Peyer's patch (tissue), 4 donors: ENCODE measurements at places on chromosomes 1 and 21.

DNA sequence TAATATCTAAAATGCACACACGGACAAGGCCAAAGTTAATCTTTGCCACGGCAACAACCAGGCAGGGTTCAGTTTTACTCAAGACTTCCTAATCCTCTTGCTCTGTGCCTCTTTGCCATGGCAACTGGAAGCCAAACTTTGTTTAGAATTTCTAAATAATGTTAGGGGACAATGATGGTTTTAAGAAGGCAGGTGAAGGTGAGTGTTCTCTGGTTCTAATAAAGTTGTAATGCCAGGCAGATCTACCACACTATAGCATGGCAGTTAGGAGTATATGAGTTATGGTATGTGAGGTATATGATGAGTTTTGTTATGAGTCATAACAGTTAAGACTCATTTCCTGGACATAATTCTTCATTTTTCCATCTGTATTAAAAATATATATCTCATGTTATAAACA, 2.7 kb downstream of the PTPRC start:
- DNase-seq = no peak

GRCh38 chr1:219783605-219784235, 144.6 kb downstream of the SLC30A10 start:
- DNase-seq = no peak

- no peak for DNase-seq
Measured at GRCh38 chr21:26844258-26845065, 747 bp downstream of the ADAMTS1 start.

DNA sequence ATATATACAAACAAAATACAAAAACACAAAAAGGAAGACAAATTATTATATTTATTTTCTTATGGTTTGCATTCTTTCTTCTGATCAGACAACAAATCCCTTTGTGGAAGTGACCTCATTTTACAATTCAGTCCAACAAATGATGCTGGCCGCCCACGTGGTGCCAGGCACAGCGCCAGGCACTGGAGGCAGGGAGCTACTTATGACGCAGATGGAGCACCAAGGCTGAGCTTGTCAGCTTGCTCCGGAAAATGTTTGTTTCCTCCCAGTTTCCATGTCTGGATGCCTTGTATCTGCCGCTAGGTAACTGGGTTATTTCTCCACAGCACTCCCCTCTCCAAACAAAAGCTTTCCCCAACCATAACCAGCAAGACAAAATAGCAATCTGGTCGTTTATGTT, 30.7 kb upstream of the CD34 start:
- DNase-seq = no peak
